ENCODE measurements at places on chromosomes 4 and X. TPM values are rescaled to one million over a fixed set of nuclear protein-coding genes. Genes with fewer than 3 reads are reported as not detected.

Gene TCP11X2
- total RNA-seq = 0.88 TPM

DNA sequence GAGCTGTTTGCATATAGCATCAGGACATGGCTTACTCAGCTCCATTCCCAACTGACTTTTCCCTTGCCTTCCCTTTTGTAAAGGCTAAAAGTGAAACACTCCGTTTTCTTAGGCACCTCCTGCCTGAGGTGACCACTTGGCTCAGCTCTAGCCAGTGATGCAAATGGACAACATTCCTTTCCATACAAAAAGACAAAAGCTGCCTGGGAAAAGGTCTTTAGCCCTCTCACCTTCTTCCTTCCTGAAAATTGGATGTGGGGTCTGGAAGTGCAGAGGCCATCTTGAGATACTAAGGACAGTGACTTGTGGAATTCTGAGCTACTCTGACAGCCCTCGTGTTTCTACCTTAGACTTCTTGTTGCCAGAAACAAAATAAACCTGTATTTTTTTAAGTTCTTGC, 27.7 kb upstream of the SFRP2 start:
- no peak for DNase-seq

DNA sequence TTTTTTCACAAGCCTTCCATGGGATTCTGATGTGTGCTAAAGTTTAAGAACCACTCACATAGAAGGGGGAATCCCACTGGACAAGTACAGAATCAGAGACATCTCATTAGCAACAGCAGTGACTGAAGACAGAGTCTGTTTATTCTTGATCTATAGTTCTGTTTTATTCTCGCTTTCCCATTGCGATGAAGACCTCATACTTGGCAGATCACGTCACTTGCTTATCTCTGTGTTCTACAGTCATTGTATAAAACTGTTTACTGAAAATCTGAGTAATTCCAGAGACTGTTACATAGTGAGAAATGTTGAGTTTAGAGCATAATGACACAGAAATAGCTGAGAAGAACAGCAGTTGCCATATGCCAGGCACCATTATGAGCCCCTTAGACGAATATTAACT, 185.5 kb downstream of the PTTG2 start:
- no peak for DNase-seq

Gene NPY2R
- 8.5 TPM for total RNA-seq

DNA sequence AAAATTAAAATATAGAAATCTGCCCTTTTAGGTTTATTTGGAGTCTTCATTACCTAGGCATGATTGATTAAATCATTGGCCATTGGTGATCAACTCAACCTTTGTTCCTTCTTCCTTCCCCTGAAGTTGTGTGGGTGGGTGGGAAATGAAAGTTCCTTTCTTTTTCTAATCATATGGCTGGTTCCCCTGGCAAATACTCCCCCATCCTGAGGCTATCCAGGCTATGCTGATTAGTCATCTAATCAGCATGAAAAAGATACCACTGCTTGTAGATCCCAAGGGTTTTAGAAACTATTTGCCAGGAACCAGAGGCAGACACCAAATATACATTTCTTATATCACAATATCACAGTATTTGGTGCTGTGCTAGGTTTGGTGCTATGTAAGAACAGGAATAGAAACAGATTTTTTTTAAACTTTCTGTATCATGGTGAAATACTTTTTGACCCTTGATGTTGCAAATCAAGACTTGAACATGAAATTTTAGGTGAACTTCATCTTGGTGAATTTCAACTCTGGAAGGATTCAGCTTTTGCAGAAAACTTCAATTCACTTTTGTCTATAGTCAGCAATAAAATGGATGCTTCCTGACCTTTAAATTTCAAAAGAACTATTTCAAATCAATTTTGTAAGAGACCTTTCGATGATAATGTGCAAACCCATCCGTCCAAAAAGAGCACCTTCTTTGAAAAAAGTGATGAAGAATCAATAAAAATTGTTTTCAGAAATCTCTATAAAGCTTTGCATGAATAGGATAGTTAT, 71.1 kb downstream of the CCSER1 start:
- no peak for DNase-seq

Data from neural progenitor cell (in vitro differentiated cells).